ENCODE measurements at places on chromosomes 2 and 18.

DNA sequence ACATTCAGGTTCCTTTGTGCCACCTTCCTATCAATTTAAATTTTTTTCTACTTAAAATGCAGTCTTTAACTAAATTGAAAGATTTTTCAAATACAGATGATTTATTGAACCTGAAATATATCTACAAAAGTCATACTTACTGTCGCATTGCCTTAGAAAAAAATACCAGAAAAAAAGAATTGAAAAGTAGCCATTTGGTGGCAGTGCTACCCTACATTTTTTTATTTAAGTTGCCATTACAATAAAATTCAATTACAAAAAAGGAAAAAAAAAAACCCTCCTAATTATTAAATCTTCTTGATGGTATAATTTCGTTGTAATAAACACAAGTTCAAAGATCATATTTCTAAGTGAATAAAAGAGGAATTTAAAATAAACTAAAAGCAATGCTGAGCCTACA, 43.4 kb downstream of the DSC3 start:
- DNase-seq: no peak

- no peak for DNase-seq
These were observed 13.3 kb upstream of the SP3 start for GRCh38 chr2:173978447-173978846.

GRCh38 chr2:120825370-120826259, 89.9 kb downstream of the GLI2 start:
- no peak for DNase-seq

DNA sequence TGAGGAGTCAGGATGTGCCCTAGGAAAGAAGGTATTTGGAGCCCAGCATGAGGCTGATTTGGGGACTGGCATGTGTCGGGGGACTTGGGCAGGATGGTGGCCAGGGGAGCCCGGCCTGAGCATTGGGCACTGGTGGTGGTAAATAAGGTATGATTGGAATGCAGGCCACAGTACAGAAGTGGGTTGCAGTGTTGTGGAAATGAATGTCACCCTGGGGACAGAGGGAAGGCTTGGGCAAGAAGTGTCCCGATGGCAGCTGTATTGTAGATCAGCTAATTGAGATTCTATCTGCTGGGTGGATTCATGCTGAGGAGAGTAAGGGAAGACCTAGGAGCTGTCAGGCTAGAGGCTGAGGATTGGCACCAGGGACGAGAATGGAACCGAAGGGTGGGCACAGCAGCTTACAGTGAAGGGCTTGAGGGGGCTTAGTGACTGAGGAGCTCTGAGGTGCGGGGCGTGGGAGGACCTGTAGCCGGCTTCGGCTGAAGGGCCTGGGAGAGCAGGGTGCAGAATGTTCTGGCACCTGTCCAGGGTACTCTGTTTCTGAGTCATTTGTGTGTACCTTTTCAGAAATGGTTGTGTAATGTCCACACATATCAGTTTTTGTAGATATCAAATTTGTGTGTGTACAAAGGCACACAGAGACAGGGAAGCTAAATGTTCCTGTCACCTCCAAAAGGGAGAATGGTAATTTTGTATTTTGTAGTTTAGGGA, 170.2 kb downstream of the PRKCE start:
- DNase-seq: no peak

- DNase-seq: no peak
These were observed 9.8 kb upstream of the CPS1 start for GRCh38 chr2:210546424-210547208.

- no peak for DNase-seq
These were observed 278.7 kb upstream of the KLHL29 start for GRCh38 chr2:23106242-23106785.

All from activated CD4-positive, alpha-beta T cell treated with anti-CD3 and anti-CD28 coated beads, Interleukin-2, amount 10 ng/mL, durations not matched to agents 24 days and 14 days (primary cell).